ENCODE measurements at places on chromosomes 7 and 10. TPM values are rescaled to one million over a fixed set of nuclear protein-coding genes. Genes with fewer than 3 reads are reported as not detected.

WEE2 gene
- total RNA-seq: not detected

LRRC18 gene
- total RNA-seq: not detected

DEPP1 gene
- total RNA-seq: 0.14 TPM

PLEKHS1 gene
- total RNA-seq: not detected

RADIL gene
- total RNA-seq: 7.3 TPM

CHST3 gene
- 26.6 TPM for total RNA-seq

LEP gene
- not detected for total RNA-seq

MSMB gene
- not detected for total RNA-seq

HOXA11 gene
- 9.3 TPM for total RNA-seq

MALRD1 gene
- not detected for total RNA-seq

PCBD1 gene
- 115 TPM for total RNA-seq

SLC29A4 gene
- total RNA-seq: 12.5 TPM

UTF1 gene
- total RNA-seq: not detected

EMX2 gene
- not detected for total RNA-seq

CNNM1 gene
- total RNA-seq: 0.81 TPM

GPR22 gene
- not detected for total RNA-seq

DNAJC30 gene
- 12.4 TPM for total RNA-seq

PRSS58 gene
- total RNA-seq: not detected

VWDE gene
- 0.37 TPM for total RNA-seq

SPDYE11 gene
- not detected for total RNA-seq

NUTM2E gene
- not detected for total RNA-seq

FOXI2 gene
- total RNA-seq: not detected

CFAP70 gene
- total RNA-seq: 0.78 TPM

CFAP58 gene
- 0.37 TPM for total RNA-seq

NME8 gene
- not detected for total RNA-seq

REEP3 gene
- 21.7 TPM for total RNA-seq

PRSS2 gene
- not detected for total RNA-seq

GPNMB gene
- 14.3 TPM for total RNA-seq

Measured in G401 (cell line).